ENCODE measurements at places on chromosomes 12 and 14. TPM values are rescaled to one million over a fixed set of nuclear protein-coding genes. Genes with fewer than 3 reads are reported as not detected.

GRCh38 chr12:30730011-30730410 lies 24.7 kb downstream of the CAPRIN2 start:
- no peak for DNase-seq

- no peak for DNase-seq
Observed at GRCh38 chr14:33524244-33524643, 426.6 kb downstream of the EGLN3 start.

- DNase-seq: peak; percentile 51
Observed at GRCh38 chr14:67951529-67952135, 132.1 kb downstream of the RAD51B start.

STON2 gene
- 16.6 TPM for polyA plus RNA-seq

- no peak for DNase-seq
Observed at GRCh38 chr12:132439333-132439904, 50.5 kb upstream of the FBRSL1 start.

GRCh38 chr14:44812672-44813071 lies 149.1 kb downstream of the KLHL28 start:
- DNase-seq: no peak

OASL gene
- not detected for polyA plus RNA-seq

RFX4 gene
- polyA plus RNA-seq: 0.15 TPM

CPNE6 gene
- not detected for polyA plus RNA-seq

- no peak for DNase-seq
Observed at GRCh38 chr14:98773814-98774213, 498.2 kb downstream of the BCL11B start.

DNA sequence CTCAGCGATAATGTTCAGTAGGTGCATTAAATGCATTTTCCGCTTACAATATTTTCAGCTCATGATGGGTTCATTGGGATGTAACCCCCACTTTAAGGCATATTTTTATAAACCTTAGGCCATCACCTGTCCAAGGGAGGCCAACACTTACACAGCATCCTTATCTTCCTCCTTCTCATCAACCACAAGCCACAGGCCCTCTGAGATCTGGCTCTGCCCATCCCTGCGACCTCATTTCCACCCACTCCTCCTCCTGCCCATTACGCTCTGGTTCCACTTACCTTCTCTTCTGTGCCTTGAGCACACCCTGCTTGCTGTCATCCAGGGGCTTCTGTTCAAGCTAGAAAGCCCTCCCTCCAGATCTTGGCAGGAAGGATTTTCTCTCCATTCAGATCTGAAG lies 93.2 kb downstream of the EGLN3 start:
- no peak for DNase-seq

- no peak for DNase-seq
Observed at GRCh38 chr12:29054858-29055663, 94.0 kb upstream of the FAR2 start.

DNA sequence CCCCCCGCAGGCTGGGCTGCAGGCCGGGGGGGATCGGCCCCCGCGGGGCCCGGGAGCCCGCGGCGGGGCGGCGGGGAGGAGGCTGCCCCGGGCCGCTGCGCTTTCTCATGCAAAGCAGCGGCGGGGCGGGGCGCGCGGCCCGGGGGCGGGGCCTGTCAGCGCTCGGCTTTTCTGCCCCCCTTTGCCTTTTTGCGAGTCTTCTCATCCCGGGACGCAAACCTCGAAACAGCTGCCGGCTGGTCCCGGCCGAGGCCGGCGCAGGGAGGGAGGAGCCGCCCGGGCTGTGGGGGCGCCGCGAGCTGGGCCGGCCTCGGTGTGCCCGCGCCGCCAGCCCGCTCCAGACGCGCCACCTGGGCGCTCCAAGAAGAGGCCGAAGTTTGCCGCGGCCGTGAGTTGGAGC lies at the start of gene FZD10:
FZD10 (plus strand) TSS at position 198 of the 400 bp plus-strand sequence. CDS start 479 bp downstream, outside the sequence.
- DNase-seq: no peak

DNA sequence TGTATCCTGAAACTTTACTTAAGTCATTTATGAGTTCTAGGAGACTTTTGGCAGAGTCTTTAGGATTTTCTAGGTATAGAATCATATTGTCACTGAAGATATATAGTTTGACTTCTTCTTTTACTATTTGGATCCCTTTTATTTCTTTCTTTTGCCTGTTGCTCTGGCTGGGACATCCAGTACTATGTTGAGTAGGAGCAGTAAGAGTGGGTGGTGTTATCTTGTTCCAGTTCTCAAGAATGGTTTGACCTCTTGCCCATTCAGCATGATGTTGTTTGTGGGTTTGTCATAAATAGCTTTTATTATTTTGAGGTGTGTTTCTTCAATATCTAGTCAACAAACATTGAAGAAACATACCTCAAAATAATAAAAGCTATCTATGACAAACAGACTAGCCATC lies 35.0 kb downstream of the LIN7A start:
- DNase-seq: no peak

DNA sequence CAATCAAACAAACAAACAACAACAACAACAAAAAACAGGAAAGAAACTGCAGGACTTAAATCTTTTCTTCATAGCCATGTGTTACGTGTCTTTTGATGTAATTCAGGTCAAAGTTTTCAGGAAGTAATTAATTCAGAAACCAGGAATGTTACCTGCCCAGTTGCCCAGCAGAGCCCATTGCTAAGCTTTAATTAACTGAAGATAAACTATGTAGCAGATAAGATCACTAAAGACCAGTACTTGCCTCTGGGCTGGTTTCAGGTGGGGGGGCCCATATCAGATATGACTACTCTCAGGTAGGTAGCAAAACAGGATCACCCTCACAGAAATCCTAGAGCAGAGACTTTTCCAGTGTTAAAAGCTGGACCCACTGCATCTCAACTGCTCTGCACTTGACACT lies 69.2 kb downstream of the LIN7A start:
- DNase-seq: no peak

GRCh38 chr12:119710965-119711551 lies 43.1 kb downstream of the PRKAB1 start:
- no peak for DNase-seq

GRCh38 chr14:59363531-59364226 lies 101.5 kb downstream of the GPR135 start:
- DNase-seq: no peak

DNA sequence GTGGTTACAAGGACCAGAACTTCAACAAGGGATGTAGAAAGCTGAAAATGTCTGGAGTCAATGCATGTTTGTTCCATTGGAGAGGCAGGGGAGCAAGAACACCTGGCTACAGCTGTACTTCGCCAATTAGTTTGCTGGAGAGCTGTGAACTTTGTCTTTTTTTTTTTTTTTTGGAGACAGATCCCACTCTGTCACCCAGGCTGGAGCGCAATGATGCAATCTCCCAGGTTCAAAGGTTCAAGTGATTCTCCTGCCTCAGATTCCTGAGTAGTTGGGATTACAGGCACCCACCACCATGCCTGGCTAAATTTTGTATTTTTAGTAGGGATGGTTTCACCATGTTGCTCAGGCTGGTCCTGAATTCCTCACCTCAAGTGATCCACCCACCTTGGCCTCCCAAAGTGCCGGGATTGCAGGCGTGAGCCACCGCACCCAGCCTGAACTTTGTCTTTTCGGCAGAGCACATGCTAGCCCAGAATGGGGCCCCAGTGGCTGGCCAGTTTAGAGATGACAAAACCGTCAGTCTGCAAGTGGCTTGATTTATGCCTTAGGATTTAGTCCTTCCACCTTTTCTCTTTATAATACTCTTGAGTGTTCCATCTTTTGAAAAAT lies 55.5 kb downstream of the AVPR1A start:
- no peak for DNase-seq

GRCh38 chr14:67962215-67962644 lies 142.7 kb downstream of the RAD51B start:
- DNase-seq: no peak

- no peak for DNase-seq
Observed at GRCh38 chr14:38904959-38905358, 198.1 kb downstream of the SEC23A start.

DNA sequence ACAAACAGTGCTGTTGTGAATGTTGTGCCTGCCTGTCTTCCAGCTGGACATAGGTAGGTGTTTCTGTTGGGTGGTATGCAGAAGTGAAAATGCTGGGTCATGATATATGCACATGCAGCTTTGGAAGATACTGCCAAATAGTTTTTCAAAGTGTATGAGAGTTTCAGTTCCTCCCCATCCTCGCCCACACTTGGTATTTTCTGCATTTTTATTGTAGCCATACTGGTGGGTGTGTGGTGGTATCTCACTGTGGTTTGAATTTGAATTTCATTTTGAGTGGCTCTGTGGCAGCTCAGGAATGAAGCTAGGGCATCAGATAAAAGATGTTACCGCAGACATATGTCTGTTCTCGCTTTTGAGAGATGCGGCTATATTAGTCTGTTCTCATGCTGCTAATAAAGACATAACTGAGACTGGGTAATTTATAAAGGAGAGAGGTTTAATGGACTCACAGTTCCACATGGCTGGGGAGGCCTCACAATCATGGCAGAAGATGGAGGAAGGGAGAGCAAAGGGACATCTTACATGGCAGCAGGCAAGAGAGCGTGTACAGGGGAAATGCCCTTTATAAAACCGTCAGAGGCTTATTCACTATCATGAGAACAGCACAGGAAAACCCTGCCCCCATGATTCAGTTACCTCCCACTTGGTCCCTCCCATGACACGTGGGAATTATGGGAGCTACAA lies 183.1 kb downstream of the CAND1 start:
- no peak for DNase-seq

ZNF384 gene
- 47.0 TPM for polyA plus RNA-seq

DNA sequence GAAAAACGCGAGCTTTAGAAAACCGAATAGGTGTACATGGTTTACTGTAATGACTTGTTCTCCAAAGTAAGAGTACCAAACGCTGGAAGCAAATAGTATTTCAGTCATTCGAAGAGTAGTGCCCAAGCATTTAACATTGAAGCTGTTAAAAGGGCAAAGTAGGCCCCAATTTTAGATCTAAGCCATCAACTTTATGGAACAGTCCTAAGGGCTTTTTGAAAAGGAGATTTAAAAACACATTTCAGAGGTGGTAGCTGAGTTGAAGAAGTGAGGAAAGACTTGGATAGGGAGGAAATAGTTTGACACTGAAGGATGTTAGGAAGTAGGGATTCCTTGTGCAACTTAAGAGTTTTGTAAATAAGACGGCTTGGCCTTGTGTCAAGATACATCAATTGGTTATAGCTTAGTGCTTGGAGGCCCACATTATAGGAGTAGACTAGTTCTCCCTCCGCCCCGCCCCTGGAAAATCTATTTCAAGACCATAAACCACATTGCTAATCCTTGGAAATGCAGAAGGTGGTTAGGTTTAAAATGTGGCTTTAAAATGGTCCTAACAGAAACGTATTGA lies 783 bp upstream of the TUBA1B start:
- DNase-seq: peak; percentile 25

GRCh38 chr12:125129591-125130255 lies 64.5 kb downstream of the AACS start:
- DNase-seq: no peak

- DNase-seq: no peak
Observed at GRCh38 chr14:55059333-55059732, 7.9 kb downstream of the MAPK1IP1L start.

DNA sequence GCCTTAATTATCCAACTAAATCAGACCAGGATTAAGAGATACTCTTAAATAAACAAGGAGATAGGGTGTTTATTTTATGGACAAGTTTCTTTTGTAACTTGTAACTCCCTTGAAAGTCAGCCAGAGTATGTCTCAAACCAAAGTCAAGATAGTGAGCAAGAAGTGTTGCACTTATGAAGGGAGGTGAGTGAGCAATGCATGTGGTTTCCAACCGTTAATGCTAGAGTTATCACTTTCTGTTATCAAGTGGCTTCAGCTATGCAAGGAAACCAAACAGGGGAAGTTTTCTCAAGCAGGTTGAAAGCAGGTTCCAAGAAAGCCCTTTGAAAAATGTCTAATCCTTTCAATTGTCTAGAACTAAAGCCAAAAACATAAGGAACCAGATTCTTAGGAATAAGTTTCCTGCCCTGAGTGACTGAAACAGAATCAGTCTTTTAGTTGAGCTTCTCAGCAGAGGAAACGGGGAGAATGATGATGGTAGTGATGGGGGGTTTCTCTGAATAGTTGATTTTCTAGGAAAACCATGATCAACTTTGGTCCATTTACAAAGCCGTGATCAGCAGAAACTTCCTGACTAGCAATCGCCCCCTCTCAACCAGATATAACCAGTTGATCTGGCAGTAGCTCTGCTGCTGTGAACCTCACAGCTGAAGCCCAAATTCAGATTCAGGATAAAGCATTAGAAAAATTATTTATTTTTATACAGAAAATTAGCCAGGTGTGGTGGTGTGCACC lies 128.4 kb downstream of the DAD1 start:
- DNase-seq: no peak

DNA sequence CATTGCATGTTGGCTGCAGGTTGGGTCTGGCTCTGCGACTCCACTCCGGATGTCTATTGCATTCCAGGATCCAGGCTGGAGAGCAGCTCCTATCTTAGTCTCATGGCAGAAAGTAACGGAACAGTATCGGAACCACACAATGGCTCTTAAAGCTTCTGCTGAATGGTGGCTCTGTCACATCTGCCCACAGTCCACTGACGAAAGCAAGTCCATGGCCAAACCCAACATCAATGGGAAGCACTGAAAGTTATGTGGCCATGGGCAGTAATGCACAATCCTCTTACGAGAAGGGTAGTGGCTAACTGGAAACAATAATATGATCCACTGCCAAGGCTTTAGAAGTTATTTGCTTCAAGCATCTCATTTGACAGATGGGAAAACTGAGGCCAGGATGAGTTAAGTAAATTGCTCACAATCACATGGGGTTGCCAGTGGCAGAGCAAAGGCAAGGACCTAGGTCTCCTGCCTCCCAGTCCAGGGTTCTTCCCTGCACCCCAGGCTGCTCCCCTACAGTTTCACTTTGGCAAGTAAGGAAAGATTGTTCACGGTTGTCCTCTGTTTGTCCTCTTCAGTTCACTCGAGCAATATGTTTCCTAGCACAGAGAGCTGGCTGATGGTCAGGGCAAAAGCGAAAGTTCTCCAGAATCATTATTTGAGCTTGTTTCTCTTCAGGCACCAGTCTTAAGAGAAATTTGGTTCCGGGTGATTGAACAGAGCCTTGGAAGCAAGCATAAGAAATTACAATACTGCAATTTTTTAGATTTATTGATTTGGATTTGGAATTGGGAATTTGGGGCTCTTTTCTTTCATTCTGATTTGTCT lies 54.2 kb downstream of the CKAP4 start:
- no peak for DNase-seq

DNA sequence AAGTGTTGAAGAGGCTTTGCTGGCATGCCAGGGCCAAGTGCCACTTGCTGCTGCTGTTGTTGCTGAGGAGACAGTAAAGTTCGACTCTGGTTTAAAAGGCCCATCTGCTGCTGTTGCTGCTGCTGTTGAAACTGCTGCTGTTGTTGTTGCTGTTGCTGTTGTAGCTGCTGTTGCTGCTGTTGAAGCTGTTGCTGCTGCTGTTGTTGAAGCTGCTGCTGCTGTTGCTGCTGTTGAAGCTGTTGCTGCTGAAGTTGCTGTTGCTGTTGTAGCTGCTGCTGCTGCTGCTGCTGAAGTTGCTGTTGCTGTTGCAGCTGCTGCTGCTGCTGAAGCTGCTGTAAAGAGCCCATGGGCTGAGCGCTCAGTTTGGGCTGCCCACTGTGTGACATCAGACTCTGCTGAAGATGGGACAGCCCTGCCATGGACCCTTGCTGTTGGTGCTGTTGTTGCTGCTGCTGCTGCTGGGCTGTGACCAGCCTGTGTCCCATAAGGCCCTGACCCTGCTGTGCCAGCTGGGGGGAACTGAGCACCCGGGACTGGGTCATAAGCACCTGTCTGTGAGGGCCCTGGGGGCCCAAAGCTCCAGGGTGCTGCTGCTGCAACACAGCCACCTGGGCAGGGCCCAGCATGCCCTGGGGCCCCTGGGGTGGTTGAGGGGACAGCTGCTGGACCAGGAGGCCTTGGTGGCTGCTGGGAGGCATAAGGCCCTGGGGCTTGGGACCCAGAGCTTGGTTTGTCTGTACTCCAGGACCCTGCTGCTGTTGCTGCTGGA lies 14.3 kb upstream of the PRKAG1 start:
- DNase-seq: no peak

RTL1 gene
- polyA plus RNA-seq: 60.5 TPM
